ENCODE measurements at places on chromosomes 6 and 20.
A peak's percentile ranks its signal among the peaks of the same experiment; 100 is the strongest.

DNA sequence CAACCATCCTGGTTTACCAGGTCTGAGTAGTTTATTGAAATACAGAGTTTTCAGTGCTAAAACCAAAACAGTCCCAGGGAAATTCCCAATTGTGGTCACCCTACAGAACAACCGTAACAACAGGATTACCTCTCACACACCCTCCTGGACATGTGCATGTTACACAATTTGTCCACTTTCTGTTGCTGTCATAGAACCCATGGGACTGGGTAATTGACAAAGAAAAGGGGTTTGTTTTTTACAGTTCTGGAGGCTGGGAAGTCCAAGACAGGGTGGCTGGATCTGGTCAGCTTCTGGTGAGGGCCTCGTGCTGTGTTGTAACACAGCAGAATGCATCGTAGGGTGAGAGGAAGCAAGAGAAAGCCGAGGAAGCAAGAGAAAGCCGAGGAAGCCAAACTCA is 9.1 kb upstream of the ADA start:
- no peak for DNase-seq

- DNase-seq = no peak
Measured at GRCh38 chr6:42821846-42822245, 40.0 kb downstream of the BICRAL start.

DNA sequence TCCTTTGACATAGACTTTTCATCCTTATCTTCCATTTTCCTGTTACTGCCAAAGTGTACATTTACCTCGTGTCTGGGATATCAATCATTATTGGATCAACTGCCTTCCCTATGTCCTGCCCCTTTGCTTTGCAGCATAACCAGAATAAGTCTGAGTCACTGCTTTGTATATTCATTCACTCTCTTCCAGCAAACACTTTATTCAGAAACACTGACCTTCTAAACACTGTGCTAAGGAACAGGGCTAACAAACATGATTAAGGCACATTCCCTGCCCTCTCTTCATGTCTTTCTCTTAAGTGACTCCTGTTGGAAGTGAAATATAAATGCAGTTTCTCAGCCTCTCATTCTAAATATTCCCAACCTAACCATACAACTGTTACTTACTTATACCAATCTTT is 66.9 kb downstream of the COL19A1 start:
- DNase-seq = no peak

GRCh38 chr6:119536666-119537065 is 187.1 kb upstream of the MAN1A1 start:
- DNase-seq = no peak

- DNase-seq = no peak
Measured at GRCh38 chr20:34300256-34300806, 2.8 kb downstream of the AHCY start.

DNA sequence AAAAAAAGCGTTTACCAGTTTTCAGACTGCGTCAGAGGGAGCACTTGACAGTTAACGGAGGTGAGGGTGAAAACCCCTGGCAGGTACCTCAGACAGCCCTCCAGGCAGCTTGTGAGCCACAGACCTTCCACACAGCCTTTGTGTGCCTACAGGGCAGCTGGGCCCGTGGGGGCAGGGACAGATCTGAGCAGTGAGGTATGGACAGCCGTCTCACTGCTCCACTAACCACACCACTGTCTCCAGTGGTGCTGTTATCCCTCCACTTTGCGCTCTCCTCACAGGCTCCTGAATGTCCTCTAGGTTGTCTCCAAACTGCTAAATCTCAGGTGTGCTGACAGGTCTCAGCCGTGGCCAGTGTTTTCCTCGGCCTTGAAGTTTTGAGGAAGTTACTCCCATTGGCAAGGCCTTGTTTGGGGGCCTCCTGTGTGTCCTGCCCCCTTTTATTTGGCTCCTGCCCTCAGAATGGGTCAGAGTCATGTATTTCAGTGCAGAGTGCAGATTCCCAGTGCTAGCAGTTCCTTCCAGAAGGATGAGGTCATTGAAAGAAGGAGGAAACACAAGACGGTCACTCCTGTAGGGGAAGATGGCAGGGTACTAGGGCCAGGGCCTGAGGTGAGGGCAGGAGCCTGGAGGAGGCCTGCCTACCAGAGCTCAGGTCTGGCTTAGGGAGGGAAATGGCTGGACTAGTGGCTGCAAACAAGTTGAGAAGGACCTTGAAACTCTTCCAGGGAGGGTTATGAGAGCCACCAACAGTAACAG is 11.8 kb downstream of the GFRA4 start:
- no peak for DNase-seq

- no peak for DNase-seq
Measured at GRCh38 chr6:49051281-49051680, 411.8 kb downstream of the MMUT start.

- DNase-seq = no peak
Measured at GRCh38 chr6:34247481-34248197, 1.2 kb downstream of the SMIM29 start.

DNA sequence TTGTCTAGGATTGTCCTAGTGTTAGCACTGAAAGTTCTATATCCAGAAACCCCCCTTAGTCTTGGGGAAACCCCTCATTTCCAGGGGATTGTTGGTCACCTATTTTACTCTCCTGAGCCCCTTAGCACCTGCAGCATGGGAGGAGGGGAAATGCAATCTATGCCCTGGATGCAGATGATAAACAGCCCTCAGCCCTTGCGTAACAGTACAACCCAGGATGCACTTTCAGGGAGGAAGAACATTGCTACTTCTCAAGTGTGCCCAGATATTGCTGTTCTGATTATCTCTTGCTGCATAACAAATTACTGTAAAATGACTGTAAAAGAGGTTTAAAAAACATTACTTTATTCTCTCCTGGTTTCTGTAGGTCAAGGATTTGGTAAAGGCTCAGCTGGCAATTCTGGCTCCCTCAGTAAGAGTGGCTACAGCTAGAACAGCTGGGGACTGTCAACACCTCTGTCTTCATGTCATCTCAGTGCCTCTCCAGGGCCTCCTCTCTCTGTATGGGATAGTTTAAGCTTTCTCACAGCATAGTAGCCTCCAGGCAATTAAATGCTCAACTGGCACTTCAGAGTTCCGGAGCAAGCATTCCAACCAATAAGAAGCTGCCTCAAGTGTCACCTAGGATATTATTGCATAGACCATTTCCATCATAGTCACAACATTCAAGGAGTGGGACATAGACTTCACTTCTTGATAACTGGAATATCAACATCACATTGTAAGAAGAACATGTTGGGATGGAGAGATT is 117.8 kb upstream of the FOXO3 start:
- no peak for DNase-seq

DNA sequence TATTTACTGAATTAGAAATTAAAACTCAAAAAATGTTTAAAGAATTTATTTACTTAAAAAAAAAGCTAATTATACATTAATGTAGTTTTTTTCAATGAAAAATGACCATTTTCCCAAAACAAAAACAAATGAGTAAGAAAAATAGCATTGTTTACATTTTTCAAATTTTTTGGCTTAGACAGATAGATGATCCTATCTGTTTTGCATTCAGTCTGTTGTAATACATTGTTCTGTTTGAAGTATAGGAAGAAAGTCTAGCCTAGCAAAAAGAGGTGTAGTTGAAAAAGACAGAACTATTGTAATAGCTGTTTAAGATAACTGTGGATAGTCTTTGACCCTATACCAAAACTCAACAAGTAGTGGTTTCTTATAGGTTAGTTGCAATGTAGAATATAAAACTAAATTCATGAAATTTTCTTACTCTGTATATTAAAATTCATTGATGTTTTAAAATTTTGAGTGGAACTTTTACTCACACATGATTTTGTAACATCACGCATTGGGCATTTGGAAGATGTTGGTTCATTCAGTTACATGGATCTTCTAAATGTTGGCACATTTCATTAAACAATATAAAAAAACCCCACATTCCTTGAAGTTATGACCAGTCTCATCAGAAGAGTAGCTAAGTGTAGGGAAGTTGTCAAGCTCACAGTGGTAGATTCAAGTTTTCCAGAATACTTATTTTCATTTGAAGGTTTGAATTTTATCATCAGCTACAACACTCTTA is 62.0 kb downstream of the KCNS1 start:
- no peak for DNase-seq

- no peak for DNase-seq
Measured at GRCh38 chr6:44037847-44038542, 89.3 kb downstream of the MRPL14 start.

DNA sequence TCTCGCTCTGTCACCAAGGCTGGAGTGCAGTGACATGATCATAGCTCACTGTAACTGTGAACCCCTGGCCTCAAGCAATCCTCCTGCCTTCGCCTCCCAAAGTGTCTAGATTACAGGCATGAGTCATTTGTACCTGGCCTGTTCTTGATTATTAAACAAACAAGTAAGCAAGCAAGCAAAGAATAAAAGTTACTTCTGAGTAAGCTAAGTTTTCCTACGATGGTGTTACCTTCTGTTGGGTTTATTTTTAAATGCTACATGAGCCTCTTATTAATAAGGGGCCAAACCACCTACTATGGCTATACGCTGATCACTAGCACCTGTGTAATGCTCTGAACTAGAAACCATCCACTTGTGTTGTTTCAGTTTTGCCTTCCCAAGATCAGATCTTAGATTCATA is 50.8 kb downstream of the IL22RA2 start:
- no peak for DNase-seq

GRCh38 chr20:25622049-25622448 is 1.8 kb downstream of the NANP start:
- DNase-seq = no peak

- DNase-seq = peak; percentile 58
Measured at GRCh38 chr20:19688031-19688806, 69.8 kb upstream of the RIN2 start.

- DNase-seq = no peak
Measured at GRCh38 chr6:104716858-104717257, 142.9 kb downstream of the HACE1 start.

- peak; percentile 63 for DNase-seq
Measured at GRCh38 chr6:43181942-43182860, at the start of gene CUL9. CUL9 (plus strand) TSS chr6:43182196; CDS start chr6:43184311, 2,115 bp downstream.

DNA sequence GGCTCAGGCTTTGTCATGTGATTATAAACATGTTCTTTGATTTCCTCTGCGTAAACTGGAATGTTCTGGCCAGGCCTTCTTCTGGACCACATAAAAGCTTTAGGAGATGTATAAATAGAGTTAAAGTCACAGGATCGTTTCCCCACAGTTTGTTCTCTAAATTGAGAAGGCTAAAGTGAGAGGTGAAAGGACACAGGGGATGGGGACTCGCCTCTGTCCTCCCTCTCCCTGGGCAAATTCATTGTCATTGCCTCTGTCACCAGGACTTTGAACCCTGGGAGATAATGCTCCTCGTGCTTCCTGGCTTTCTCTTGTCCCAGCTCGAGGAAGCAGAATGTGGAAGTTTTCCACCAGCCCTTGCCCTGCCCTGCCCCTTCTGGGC is 20.3 kb upstream of the ZFAND3 start:
- no peak for DNase-seq

GRCh38 chr6:43399932-43400487 is 27.3 kb upstream of the ABCC10 start:
- DNase-seq = no peak

DNA sequence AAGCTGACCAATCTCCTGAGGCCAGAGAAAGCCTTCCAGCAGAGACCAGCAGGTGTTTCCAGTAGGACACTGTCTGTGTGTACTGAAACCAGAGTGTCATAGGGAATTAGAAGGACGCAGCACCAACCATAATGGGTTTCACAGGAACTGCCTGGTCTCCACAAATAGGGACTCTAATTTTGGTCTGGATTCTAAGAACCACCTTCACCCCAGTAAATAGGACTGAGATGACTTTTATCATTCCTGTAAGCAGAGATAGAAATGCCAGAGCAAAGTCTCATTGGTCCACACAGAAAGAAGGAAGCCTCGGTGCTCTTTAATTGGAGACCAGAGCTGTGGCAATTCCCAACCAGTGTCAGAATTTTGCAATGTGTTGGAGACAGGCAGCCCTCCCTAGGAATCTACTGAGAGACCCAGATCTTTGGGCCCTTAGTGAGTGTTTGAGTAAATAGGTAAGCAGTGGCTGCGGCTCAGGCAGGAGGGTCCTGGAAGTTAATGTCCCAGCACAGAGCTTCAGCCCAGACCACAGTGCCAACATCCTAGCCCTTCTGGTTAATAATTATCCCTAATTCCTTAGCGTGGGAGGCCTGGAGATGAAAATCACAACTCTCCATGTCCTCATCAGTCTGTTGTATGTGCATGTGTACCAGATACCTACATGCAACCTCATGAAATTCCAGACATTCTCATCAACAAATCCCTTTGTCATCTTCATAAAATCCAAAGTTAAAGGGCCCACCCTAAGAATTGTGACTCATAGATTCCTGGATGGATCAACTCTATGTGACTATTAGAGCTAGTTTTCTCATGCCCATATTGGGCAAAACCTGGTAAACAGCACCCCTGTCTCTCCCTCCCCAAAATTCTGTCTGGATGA is 81.2 kb downstream of the UNC5CL start:
- DNase-seq = no peak

GRCh38 chr6:119676230-119676629 is 326.7 kb upstream of the MAN1A1 start:
- DNase-seq = no peak

DNA sequence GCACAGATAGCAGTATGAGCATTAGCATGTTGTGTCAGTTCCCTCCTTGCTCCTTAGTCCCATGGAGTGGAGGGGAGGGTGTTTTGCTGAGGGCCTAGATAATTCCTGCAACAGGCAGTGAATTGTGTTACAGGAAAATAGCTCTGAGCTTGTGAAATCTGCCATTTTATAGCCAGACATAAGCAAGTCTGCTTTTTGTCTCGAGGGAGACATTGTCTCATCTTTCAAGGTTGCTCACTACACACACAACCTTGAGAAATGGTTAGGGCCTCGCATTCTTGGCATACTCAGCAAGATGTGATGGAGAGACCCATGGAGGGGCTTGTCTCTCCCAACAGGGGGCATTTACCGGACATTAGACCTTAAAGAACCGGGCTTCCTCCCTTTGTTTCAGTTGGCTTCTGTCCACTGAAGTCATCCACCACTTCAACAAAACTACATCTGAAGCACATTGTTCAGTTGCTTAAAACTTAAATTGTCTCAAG is 108.0 kb upstream of the FOXO3 start:
- no peak for DNase-seq

- DNase-seq = peak; percentile 94
Measured at GRCh38 chr6:37137201-37138090, 32.5 kb upstream of the PIM1 start.

DNA sequence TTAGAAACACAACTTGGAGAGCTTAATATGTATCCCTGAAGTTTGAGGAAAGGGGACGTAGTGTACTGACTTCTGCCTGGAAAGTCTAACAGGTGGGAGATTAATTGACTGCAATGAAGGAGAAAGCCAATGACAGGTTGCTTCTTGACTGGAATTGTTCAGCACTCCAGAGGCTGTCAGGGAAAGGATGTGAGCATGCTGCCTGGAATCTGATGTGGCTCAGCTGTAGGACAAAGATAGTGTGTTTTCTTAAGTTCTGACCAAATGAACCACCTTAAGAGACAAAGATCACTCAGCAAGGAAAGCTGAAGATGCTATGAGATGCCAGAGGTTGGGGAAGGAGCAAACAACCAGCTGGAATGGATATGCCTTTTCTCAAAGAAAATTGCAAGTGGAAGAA is 185.8 kb downstream of the PHF3 start:
- no peak for DNase-seq

- DNase-seq = peak; percentile 31
Measured at GRCh38 chr6:134936931-134937330, 13.0 kb downstream of the ALDH8A1 start.
